ENCODE measurements at places on chromosomes 7 and 10. TPM values are rescaled to one million over a fixed set of nuclear protein-coding genes. Genes with fewer than 3 reads are reported as not detected.
A peak's percentile ranks its signal among the peaks of the same experiment; 100 is the strongest.

NRAP gene
- not detected for total RNA-seq

DNA sequence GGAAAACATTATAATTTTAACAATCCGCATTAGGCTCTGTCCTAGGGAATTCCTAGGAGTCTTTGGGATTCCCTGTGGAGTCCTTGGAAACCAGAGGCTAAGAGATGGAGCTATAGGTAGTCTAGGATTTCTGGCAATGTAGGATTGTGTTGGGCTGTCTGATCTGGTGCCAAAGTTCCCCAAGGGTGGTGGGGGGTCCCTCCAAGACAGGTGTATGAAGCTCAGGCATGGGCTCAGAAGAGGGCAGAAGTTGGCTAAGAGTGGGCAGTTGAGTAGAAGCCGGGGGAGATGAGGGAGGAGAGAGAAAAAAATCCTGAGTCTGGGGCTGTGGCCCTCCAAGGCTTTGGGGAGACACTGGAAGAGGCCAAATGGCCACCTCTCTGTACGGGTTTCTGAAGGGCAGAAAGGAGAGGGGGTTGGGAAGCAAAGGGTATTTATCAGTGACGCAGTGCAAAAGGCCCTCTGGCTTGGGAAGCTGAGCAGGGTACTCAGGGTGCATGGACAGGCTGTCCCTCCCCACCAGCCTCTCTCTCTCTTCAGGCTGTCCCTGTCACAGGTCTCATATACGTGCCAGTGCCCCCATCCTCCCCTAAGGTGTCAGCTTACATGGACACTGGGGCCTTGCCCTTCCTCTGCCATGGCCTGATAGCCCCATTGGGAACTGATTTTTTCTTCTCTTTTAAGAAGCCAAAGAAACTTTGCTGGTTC is 929 bp downstream of the HOXA6 start:
- peak; percentile 68 for DNase-seq

GJD4 gene
- total RNA-seq: not detected

DNA sequence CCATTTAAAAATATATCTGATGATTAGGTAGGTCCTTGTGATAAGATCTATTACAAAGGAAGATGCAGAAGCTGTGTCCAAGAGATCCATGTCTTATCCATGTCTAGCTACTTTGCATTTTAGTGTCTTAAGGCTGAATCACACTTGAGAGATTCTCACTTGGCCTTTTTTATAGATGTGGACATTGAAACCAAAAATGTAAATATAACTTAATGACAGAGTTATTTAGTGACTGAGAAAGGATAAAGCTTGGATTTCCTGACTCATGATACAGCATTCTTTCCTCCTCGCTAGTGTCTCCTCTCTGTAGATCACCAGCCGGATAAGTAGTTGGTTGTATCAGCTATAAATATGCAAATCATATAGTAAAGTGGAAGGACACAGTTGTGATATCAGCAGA is 23.3 kb downstream of the INHBA start:
- DNase-seq: no peak

PNLIPRP1 gene
- not detected for total RNA-seq

DNA sequence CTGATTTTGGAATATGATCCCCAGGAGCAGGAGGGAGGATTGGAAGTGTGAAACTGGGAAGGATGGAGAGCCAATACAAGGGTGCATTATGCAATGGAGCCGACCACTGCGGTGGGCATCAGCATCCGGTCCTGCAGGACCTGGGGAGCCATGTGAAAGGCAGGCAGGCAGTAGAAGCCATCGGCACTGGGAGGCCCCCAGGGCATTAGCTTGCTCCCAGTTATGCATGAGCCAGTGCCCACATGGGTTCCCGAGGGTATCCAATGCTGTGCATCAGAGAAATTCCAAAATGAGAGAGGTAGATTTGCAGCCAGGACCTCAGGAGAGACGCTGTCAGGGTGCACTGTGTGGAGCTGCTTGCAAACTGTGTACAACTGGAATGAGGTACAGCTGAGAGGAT is 8.7 kb upstream of the KCP start:
- no peak for DNase-seq

GRCh38 chr7:114957444-114957843 is 35.5 kb downstream of the MDFIC start:
- DNase-seq: no peak

LHFPL3 gene
- total RNA-seq: not detected

ZNF365 gene
- total RNA-seq: not detected

DNA sequence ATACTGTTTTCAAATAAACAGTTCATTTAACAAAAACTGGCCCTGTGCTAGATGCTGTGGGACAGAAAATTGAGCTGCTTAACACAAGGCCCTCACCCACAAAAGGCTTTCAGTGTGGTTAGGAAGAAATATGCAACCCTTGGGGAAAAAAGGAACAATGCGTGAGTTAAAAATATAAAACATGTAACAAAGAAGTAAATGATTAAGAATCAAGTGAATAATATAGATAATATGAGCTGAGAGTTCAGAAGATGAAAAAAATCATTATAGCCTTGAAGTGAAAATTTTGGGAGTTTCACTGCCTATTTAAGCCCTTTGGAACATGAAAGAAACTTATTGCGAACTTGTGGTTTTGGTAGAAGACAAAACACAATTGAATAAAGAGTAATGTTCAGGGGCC is 495.4 kb downstream of the GFRA1 start:
- DNase-seq: no peak

DDX50 gene
- 13.1 TPM for total RNA-seq

DNA sequence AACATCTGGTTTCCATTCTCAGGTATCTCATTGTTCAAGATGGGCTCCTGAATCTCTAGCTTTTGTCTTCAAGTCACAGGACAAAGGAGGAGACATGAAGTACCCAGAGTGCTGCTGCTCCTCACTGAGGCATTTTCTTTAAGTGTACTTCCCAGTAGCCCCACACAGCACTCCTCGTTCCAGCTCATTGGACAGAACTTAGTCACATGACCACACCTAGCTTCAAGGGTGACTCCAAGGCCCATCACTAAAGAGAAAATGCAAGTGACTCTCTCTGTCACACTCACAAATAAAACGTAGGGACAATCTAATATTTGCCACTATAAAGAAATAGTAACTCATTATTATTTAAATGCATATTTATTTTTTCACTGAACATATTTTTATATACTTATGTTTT is 58.3 kb upstream of the NEUROD6 start:
- no peak for DNase-seq

RAMP3 gene
- not detected for total RNA-seq

GRCh38 chr7:30970594-30971094 is 6.9 kb downstream of the GHRHR start:
- no peak for DNase-seq

DNA sequence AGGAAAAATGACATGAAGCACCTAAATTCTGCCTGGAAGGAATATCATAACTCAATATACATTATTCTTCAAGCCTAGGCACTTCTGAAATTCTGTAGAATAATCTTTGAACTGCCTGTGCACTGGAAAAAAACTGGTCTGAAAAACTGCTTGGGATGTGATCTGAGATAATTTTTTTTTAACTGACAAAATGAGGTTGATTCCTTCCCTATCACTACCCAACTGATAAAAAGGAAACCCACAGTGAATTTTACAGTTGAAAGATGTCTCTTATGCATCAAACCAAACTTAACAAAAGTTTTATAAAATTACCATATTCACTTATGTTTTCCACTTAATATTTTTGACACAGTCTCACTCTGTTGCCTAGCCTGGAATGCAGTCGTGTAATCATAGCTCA is 67.2 kb upstream of the FAM133B start:
- no peak for DNase-seq

ANKRD22 gene
- 7.2 TPM for total RNA-seq

DNA sequence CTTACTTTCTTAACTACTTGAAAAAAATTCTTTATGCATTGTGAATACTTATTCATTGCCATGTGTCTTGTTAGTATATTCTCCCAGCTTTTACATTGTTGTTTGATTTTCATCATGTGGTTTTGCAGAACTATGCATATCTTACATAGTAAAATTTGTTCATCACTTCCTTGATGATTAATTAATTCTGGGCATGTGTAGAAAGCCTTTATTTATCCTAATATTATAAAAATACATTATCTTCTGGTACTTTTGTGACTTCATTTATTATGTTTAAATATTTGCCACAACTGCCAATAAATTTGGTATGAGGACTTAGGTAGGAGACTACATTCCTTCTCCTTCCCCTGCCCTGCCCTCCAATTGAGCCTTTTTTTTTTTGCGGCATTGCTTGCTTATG is 166.0 kb upstream of the ZNF32 start:
- no peak for DNase-seq

DNA sequence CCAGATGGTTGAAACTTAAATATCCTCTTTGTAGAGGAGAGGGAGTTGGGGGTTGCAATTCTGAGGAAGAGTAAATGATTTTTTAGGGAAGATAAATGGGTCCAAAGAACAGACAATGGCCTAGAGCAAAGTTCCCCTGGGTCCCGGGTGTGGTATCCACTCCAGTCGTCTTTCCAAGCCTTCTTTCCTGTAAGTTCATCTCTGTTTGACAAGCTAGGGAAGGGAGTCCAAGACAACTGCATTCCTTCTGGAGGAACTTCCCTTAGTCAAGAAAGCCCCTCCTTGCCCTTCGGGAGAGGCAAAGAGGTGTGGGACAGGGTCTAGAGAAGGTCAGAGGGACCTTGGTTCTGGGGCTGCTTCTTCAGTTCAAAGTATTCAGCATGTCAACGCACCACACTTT is 33.4 kb downstream of the C10orf71 start:
- no peak for DNase-seq

NUTM2E gene
- not detected for total RNA-seq

DNA sequence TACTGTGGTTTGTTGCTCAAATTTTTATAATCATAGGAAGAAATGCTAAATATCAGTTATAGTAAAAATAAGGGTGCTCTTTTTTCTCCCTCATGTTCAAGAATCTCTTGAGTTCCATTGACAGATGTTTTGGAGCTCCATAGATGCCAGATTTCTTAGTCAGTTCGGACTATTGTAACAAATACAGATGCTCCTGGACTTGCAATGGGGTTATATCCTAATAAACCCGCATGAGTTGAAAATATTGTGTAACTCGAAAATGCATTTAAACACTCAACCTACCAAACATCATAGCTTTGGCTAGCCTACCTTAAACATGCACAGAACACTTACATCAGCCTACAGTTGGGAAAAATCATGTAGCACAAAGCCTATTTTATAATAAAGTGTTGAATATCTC is 100.7 kb upstream of the CSTF2T start:
- no peak for DNase-seq

CALML5 gene
- total RNA-seq: 0.71 TPM

GRCh38 chr10:92688927-92689662 is 660 bp upstream of the HHEX start:
- DNase-seq: peak; percentile 24

- DNase-seq: no peak
These were observed 51.4 kb downstream of the PKD1L1 start for GRCh38 chr7:47896809-47897423.

GRCh38 chr10:29224631-29225030 is 64.2 kb upstream of the LYZL1 start:
- no peak for DNase-seq

- DNase-seq: no peak
These were observed 7.4 kb downstream of the SORCS1 start for GRCh38 chr10:107157071-107157470.

NUP205 gene
- total RNA-seq: 85.5 TPM

DNA sequence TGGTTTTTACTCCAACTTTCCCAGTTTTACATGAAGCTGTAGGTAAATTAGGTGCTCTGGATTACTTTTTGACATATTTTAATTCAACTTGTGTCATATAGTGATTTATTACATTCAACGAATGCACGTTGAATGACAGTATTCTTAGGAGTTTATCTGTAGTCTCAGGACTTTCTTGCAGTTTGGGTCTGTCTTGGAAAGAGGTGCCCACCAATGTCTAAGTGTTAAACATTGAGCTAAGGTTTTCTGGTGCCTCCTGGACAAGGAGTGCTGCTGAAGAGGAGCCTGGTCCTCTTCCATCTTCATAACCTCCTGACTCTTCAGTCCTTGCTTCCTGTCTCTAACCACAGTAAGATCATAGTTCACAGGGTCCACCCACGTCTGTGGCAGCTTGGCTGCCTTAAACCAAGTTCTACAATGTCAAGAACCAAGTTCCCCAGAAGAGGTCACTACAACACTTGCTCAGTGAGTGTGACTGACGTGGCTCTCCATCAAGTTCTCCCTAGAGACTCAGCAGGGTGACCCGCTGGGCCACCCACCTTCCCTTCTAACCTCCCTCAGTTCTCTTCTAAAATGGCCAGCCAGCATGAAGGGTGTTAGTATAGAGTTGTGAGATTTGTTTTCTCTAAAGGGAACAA is 6.1 kb downstream of the NPY start:
- DNase-seq: peak; percentile 81

ABCB4 gene
- total RNA-seq: 0.56 TPM

AKR1B15 gene
- total RNA-seq: not detected

- no peak for DNase-seq
These were observed 166.8 kb upstream of the NFE2L3 start for GRCh38 chr7:25985196-25985595.

NOD1 gene
- 6.2 TPM for total RNA-seq

AGR2 gene
- total RNA-seq: 163 TPM

DNA sequence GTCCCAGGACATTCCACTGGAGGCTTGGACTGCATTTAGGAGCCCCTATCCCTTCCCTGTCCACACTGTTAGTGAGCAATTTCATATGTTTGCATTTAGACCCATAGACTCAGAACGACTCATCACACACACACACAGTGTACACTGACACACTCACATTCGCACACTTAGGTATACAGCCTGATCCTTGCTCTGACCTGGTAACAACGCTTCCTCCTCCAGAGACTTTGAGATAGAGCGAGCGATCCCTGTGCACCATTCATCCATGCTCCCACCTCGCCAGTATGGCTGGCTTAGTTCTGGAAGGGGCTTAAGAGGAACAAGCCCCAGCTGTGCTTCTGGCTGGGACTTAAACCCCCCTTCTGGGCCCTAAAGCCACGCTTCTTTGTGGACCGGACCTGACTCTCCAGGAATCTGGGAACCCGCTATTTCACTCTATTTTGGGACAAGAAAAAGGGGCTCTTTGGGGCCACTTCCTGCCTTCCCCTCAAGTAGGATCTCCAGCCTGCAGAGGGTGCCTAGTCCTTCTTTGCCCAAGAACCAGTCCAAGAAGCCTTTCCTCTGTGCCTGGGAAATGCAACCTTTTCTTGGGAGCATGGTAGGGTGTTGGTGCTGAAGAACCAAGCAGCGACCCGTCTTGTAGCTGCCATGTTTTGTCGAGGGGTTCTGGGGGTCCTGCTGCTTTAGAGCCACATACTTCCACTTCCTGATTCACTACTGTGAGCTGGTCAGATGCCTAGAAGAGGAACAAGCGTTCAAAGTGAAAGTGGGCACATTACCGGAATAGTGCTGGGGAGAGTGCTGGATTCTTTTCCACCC is 1.1 kb upstream of the HOXA13 start:
- peak; percentile 87 for DNase-seq

ZNF804B gene
- not detected for total RNA-seq

- DNase-seq: no peak
These were observed 8.4 kb upstream of the TRDMT1 start for GRCh38 chr10:17209881-17210280.

- no peak for DNase-seq
These were observed 2.2 kb downstream of the OPTN start for GRCh38 chr10:13102002-13102794.

- no peak for DNase-seq
These were observed 103.1 kb upstream of the PLXDC2 start for GRCh38 chr10:19713159-19713558.

RASA4B gene
- total RNA-seq: 13.9 TPM

Measured in HT-29 (cell line).